Activated CD8-positive, alpha-beta T cell treated with anti-CD3 and anti-CD28 coated beads for 36 hours (primary cell): ENCODE measurements at places on chromosomes 3 and 15. TPM values are rescaled to one million over a fixed set of nuclear protein-coding genes. Genes with fewer than 3 reads are reported as not detected.

The ARHGAP11A gene
- total RNA-seq = 92.3 TPM

The AGTR1 gene
- not detected for total RNA-seq

The HGD gene
- 0.16 TPM for total RNA-seq

The B4GALT4 gene
- 13.3 TPM for total RNA-seq
